ENCODE measurements at places on chromosomes 1 and 21. TPM values are rescaled to one million over a fixed set of nuclear protein-coding genes. Genes with fewer than 3 reads are reported as not detected.

Gene PRKCZ
- 55.9 TPM for polyA plus RNA-seq

Gene LYPLA2
- polyA plus RNA-seq = 231 TPM

Gene TRPM2
- polyA plus RNA-seq = 0.17 TPM

Gene IKBKE
- 9.1 TPM for polyA plus RNA-seq

Gene TMEM51
- 12.6 TPM for polyA plus RNA-seq
